Ammon's horn (tissue), 1 donor: ENCODE measurements at places on chromosomes 16 and 17.

- no peak for DNase-seq
Observed at GRCh38 chr17:80315517-80316182, 55.0 kb downstream of the RNF213 start.

DNA sequence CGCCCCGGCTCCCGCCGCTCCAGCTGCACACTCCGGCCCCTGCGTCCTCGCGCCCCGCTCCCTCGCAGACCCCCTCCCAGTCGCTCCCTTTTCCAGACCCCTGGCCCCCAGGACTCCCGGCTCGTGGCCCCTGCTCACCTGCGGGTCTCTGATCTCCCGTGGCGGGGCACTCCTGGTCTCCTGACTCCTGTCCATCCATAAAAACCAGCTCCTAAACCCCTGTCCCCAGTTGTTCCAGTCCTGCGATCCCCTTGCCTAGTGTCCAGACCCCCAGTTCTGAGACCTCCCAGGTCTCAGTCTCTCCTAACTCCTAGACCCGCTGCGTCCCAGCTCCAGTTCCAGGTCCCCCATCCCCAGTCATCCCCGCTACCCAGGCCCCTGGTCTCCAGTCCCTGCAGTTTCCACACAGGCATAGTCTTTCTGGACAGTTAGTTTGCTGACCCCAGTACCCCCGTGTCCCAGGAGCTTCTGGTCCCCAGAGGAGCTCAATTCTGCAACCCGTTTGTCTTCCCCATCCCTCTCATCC lies 379 bp downstream of the SNX29 start:
- no peak for DNase-seq

DNA sequence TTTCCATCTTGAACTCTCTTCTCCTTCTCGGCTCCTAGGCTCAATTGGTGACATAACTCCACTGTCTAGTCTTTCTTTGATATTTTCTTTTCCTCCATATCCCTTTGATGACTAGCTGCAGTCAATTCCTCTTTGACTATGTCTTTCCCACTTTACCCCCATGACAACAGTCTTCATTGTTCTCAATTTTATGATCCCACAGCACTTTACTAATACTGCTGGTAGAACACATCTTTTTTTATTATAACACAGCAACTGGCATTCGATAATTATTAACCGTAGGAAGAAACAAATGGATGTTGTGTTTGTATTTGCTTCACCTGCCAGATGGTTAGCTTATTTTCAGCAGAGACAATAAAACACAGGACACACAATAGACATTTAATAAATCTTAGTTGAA lies 1.3 kb downstream of the KRTAP3-3 start:
- no peak for DNase-seq

- no peak for DNase-seq
Observed at GRCh38 chr16:17723531-17724134, 252.9 kb upstream of the XYLT1 start.

DNA sequence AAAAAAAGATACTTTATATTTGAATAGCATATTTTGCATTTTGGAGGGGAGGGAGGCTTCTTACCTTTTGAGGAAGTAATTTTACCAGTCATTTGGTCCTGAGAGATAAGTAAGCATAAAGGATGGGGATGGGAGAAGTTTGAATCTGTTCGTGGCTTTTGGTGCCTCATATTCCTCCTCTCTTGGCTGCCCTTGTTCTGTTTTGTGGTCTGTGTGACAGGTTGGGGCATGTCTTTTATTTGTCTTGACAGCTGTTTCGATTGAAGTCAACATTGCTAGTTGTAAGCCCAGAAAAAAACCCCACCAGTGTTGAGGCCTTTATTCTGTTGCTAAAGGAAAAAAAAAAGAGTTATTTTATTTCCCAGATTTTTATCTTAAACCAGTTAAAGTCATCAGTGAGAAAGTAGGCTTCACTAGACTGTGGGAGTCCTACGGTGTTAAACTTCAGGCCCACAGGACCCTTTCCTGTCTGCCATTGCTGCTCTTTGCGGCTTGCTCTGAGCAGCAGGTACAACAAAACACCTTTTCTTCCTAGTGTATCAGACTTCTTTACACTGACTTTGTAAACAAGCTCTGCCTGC lies 11.4 kb downstream of the SLC7A6 start:
- no peak for DNase-seq

GRCh38 chr17:38533241-38533640 lies 72.5 kb downstream of the SRCIN1 start:
- DNase-seq = no peak
